CD4-positive, alpha-beta T cell treated with Interleukin-6 at 100 ng/mL for 8 hours (primary cell): ENCODE measurements at places on chromosomes 3 and 15.
A peak's percentile ranks its signal among the peaks of the same experiment; 100 is the strongest.

DNA sequence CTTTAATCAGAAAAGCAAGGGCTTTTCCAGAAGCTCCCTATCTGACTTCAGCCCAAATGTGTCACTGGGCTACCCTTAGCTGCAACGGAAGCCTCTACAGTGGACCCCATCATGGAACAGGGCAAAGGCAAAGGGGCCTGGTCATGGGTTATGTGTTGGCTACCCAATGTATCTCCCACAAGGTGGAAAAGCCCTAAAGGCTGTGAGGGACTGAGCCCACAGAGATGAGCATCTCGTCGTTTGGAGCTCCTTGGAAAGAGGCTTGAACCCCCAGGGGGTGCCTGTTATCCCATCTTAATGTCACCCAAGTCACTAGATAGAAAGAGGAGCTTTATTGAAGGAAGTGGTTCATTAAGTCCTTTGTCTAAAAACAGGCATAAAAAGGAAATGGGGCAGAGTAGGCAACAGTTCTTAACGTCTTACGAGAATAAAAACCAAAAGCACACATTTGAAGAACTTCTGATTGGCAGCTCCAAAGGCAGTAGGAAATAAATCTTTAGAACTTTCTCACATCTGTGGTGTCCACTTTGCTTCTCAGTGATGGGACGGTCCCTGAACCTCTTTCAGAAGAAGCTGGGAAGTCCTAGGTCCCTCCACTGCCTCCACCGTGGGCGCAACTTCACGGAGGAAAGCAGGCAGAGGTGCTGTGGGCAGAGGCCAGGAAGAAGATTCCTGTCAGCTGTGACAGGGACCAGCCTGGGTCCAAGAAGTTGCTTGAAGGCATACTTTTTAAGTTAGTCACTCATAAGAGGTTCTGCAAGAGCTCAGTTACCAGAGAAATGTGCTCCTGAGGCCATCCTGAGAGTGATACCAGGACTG lies 93.7 kb downstream of the MYLK start:
- no peak for DNase-seq

DNA sequence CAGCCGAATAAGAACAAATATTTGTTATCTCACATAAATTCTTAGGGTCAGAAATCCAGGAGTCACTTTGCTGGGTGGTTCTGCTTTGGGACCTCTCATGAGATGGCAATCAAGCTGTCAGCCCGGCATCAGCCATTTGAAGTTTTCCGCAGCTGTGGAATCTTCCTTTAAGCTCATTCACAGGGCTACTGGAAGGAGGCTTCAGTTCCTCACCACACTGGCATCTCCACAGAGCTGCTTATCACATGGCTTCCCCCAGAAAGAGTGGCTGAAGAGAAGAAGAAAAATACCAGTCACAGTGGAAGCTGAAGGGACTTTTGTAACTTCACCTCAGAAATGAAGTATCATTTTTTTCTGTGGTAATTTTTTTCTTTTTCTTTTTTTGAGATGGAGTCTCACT lies 267.7 kb downstream of the CHL1 start:
- DNase-seq = no peak

- peak; percentile 65 for DNase-seq
These were observed 1.5 kb upstream of the SMAD3 start for GRCh38 chr15:67063689-67064606.

- no peak for DNase-seq
These were observed 1.4 kb downstream of the GLCE start for GRCh38 chr15:69161878-69162213.

DNA sequence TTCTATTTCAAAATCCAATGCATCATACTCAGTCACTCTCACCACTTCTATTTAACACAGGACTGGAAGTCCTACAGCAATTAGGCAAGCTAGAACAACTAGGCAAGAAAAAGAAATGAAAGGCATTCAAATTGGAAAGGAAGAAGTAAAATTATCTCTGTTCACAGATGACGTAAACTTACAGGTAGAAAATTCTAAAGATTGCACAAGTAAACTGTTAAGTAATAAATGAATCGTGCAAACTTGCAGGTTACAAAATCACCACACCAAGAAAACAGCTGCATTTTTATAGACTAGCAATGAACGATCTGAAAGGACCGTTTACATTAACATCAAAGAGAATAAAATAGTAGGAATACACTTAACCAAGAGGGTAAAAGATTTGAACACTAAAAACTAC lies 36.2 kb downstream of the CHST2 start:
- no peak for DNase-seq

DNA sequence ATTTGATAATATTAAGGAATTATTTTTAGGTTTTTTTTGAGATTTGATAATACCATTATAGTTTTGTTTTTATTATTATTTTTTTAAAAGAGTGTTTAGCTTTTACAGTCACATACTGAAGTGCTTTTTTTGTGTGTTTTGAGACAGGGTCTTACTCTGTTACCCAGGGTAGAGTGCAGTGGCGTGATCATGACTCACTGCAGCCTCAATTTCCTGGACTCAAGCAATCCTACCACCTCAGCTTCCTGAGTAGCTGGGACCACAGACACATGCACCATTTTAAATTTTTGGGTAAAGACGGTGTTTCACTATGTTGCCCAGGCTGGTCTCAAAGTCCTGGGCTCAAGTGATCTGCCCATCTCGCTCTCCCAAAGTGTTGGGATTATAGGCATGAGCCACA lies 73.0 kb downstream of the SUMF1 start:
- peak; percentile 38 for DNase-seq

- no peak for DNase-seq
These were observed 82.0 kb downstream of the LYSMD4 start for GRCh38 chr15:99651023-99651807.

- peak; percentile 74 for DNase-seq
These were observed 2.4 kb downstream of the ARHGEF3 start for GRCh38 chr3:56799251-56799882.

GRCh38 chr3:12716605-12717151 lies 42.4 kb downstream of the TMEM40 start:
- no peak for DNase-seq

GRCh38 chr3:122343654-122344053 lies 18.6 kb downstream of the CSTA start:
- DNase-seq = no peak

DNA sequence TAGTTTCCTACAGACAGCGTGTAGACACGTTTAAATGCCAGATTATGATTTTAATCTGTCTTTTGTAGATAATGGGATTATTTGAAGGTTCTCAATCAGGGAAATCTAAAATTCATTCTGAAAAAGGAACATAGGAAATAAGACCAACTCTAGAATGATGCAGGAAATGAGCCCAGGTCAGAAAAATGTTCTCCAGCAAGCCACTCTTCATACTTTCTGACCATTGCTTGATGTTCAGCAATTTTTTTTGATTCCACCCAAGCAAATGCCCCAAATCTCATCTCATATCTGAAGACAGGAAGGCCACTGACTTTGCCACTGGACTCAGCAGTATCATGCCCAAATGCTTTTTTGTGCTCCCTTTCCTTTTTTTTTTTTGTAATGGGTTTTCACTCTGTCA lies 373.4 kb downstream of the LPP start:
- no peak for DNase-seq

DNA sequence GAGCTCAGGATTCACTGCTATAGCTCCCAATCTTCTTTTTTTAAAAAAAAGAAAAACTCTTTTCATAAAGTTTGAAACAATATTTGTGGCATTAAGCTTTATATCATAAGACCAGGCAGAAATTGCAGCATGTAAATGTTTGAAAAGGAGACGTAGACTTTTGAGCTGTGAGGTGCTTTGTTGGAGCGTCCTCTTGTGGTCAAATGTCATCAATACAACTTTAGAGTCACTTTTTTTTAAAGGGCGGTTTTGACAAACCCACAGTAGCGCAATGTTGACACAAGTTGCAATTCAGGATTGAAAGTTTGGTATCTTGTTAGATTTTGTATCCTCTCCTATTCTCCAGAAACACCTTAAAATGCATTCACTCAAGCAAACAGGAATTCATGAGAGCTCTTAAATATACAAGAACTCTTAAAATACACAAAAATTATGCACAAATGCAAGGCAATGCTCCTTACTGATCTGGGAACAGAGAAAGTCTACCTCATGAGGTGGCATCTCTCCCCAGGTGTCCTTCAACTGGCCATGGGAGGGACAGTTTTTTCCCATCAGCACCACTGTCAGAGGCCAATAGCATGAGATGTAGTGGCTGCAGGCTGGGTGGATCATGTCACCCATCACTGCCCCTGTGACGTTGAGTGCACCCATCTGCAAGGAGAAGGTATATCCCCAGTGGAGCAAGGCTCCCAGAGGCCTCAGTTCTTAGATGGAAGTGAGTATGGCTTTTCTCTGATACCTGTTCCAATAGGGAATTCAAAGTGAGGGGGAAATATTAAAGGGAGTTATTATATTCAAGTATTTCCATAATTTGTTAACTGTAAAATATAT lies 70.7 kb downstream of the ANXA2 start:
- DNase-seq = peak; percentile 40

DNA sequence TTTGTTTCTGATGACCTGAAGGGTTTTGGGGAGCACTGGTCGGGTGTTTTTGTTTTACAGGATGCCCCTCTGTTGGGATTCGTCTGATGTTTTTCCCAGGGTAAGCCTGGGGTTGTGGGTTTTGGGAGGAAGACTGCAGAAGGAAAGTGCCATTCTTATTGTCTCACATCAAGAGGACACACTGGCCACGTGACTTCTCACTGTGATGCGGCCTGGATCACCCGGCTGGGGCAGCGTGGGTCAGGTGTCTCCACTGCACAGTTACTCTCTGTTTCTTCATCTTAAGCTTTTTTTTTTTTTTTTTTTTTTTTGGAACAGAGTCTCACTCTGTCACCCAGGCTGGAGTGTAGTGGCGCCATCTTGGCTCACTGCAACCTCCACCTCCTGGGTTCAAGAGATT lies 120.5 kb downstream of the TMEM266 start:
- no peak for DNase-seq
